ENCODE measurements at places on chromosomes 7 and 10.

GRCh38 chr7:135327458-135327857 is 93.8 kb downstream of the STRA8 start:
- DNase-seq: no peak

DNA sequence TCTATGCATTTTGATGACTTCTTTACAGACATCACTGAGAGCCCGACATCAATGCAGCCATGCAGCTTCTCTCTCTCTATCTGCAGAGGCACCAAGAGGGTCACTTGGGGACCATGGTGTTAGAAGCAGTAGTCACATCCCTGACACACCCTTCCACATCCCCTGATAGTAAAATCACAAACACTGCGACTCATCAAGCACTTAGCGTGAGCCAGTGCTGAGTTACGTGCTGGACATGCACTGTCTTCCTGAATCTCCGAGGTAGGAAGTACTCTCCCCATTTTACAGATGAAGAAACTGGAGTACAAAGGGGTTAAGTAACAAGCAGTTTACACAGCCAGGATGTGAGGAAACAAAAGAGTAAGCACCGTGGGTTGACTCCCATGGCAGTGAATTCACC is 109.2 kb downstream of the OSBPL3 start:
- no peak for DNase-seq

GRCh38 chr7:23067271-23067670 is 38.3 kb upstream of the KLHL7 start:
- peak; percentile 32 for DNase-seq

DNA sequence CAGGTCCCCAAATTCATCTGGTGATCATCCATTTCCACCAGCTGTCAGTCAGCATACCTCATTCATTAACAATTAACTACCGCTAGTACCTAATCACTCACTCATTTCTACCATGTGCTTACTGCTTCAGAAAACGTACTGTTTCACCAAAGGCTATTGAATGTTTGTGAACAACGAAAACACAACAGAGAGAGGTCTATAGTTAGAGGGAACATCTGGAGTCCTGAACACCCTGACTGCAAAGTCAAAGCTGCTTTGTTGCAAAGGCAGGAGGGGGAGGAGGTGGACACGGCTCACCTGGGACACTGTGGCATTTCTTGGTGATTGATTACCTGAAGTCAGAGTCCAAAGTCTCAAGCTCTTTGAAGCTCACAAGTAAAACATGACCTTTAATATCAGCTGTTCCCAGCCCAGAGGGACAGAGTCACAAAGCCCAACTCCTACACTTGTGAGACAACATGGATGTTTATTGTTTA is 342.3 kb upstream of the ADARB2 start:
- no peak for DNase-seq

DNA sequence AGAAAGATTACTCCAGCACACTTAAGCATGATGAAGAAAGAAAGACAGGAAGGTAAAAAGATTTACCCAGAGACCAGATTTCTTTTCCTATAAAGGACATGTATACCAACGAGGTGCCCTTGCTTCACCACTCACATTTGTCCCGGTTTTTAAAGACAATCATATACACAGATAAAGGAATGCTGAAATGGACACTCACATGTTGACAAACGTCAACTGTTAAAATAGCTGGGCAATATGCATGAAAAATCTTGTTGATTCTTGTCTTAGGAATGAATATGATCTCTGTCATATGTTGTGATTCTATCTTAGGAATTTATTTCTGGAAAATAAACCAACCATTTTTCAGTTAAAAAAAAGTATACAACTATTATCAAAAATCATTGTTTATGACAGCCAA is 158.2 kb downstream of the SRPK2 start:
- DNase-seq: no peak

- no peak for DNase-seq
Measured at GRCh38 chr7:156429514-156429913, 211.1 kb upstream of the RNF32 start.

DNA sequence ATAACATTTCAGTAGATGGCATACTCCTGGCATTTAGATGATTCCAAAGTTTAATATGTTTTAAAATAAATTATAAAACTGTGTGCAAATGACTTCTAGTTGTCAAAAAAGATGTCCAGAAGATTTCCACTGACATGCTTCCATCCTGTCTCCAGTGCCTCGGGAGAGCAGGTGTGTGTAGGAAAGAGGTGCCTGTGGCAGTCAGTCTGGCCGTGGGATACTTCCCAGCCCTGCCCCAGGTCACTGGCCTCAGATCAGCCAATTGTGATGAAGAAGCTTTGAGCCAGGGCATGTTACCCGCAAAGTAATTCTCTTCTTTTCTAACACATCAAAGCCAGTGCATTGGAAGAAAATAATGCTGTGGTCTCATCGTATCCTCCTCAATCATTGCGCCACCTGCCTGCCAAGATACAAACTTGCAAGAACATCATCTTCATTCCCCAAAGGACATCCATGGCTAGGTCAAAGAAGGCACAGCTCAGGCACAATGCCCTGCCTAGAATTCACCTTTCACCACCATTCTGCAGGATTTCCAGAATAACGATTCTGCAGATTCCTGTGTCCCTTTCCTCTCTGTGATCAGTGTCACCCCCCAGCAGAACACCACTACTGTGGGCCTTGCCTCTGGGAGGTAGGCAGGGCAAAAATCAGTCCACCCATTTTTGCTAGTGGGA is 6.3 kb upstream of the KCNMA1 start:
- no peak for DNase-seq

DNA sequence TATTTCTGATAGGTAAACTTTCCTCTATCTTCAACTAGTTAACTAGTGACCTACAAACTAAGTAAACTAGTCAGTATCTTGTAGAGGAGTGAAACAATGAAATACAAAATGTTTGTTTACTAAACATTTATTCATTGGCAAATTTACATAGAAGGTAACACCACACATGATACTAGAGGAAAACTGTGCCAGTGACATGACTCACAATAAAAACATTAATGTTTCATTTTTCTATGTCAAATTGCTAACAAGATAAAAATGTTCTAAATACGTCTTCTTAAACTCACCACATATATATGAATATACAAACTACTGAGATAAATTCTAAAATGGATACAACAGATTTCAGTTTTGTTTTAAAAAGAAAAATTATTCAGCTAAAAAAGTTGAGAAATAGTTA is 471.3 kb downstream of the PARD3 start:
- no peak for DNase-seq

GRCh38 chr7:610531-611280 is 91.1 kb upstream of the PDGFA start:
- DNase-seq: no peak

DNA sequence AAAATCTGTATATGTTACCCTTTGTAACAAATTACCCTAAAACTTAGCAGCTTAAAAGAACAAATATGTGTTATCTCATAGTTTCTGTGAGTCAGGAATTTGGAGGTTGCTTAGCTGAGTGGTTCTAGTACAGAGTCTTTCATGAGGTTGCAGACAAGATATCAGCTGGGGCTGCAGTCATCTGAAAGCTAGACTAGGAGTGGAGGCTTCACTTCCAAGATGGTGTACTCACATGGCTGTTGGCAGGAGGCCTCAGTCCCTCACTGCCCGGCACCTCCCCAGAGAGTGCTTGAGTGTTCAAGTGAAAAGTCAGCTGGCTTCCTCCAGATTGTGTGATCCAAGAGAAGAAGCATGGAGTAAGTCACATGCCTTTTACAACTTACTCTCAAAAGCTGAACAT is 16.9 kb upstream of the GGCT start:
- no peak for DNase-seq

DNA sequence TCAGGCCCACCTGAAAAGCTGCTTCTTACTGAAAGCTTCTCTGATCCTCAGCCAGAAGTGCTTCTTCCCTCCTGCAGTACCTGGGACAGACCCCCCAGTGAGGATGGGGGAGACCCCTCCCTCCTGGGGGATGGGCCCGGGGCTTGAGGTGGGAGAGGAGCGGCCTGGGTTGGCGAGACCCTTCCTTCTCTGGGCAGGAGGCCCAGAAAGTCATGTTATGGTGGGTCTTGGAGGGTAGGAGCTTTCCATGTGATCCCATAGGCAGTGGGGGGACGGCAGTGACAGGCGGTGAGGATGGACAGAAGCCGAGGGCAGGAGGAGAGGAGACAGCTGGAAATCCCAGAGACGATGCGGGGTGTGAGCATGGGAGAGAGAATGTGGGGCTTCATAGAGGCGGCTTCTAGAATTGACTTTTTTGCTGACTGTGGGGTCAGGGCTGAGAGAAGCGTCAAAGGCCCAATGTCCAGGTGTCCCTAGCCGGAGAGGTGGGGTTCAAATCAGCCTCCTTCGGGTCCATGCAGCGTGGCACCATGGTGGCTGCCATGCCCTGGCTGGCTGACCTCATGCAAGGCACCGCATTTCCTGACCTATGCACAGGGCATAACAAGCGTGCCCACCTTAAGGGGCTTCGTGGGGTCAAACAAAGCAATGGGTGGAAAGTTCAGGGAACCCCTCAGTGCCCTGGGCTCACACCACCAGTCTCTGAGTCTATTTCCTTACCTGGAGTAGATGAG is 154.0 kb downstream of the UBE2H start:
- no peak for DNase-seq

DNA sequence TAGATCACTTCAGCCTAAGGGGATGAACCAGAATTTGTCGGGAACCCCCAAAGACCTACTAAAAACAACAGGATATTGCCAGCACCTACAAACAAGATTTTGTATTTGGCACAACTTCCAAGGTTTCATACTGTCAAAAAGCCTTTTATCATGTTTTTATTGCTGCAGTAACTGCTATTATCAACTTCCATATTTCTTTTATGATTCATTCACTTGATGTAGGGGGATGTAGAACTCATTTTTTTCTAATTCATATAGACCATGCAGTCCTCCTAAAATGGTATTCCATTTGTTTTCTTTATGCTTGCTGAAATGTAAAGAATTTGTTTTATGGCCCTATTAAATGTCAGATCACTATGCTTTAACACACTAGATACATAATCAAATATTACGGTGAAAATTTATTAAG is 30.0 kb upstream of the WNT16 start:
- DNase-seq: no peak

DNA sequence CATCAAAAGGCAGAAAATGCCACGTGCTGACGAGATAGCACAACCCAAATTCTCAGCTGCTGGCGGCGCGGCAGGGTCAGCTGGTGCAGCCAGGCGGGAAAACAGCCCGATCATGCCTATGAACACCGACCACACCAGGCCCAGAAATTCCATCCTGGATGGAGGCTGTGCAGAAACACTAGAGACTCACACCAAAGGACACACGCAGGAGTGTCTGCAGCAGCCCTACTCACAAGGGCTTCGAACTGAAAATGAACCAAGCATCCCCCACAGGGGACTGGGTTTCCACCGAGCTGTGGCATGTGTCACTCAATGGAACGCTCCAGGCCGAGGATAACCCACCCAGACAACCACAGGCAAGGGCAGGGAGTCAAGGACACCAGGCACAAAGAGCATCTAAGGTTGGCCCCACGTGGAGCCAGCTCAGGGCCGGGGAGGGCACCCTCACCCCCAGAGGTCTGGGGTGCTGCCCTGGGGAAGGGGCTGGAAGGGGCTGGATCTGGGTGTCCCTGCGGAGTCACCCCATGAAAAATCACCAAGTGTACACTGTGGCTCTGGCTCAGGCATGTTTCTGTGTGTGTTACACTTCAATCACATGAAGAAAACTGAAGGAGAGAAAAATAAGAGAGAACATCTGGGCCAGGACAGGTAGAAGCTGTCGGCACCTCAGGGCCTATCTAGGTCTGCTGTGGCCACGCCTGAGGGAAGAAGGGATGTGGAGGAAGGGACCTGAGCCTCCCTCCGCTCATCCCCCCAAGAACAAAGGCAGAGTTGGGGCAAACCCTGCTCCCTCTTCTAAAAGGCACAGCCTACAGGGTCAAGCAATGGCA is 33.0 kb downstream of the RASGEF1A start:
- DNase-seq: no peak

DNA sequence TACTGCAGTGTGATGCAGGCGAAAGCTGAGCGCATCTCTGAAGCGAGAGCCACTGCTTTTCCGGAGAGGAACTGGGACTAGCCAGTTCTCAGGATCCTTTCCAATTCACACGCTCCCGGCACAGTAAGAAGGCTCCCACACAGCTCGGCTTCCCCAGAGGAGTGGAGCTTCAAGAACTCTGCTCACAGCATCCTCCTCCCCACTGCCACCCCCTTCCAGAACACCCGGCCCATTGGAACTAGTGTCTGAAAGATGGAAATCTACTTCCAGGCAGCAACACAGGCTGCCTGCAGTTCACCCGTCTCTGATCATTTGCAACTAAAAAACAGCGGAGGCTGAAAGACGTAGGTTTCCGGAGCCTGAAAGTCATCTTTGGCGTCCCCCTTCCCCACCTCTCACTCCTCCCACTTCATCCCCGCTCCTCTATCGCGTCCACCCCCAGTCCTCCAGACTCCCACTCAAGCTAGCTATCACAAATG is at the start of gene DGKB:
DGKB (minus strand) TSS at position 163 of the 479 bp plus-strand sequence.
- DNase-seq: peak; percentile 77

DNA sequence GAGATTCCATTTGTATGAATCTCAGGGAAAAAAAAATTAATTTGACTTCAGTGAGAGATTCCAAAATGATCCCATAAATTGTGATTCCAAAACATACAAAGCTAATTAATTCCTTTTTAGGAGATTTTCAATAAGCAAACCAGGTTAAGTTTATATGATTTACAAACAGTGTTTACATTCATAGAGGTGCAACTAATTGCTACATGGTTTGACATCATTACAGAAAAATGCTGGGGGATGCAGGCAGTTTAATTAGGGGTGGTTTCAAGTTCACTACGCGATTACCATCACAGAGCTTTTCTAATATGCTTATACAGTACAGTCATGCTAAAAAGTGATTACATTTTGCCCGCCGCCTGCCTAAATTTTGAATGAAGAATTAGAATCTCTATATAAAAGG is 143.2 kb upstream of the MGMT start:
- no peak for DNase-seq

GRCh38 chr7:91397612-91398011 is 133.4 kb downstream of the FZD1 start:
- no peak for DNase-seq

- no peak for DNase-seq
Measured at GRCh38 chr10:8035641-8036470, 18.6 kb upstream of the GATA3 start.

DNA sequence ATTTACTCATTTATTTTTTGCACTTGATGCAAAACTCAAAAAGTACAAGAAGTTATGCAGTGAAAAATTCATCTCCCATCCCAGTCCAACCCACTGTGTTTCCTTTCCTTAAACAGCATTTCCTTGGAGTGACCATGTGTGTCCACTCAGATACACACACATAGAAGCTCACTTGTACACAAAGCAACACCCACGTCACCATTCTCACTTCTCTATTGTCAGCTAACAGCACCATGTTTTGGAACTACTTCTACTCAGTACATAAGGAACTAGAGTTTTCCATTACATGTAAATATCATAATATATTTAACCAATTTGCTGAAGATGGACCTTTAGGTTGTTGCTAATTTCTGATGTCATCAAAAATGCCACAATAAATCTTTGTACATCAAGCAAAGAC is 167.6 kb downstream of the GRID1 start:
- DNase-seq: no peak

Measured in putamen (tissue), 1 donor.